ENCODE measurements at places on chromosomes 2 and 18. TPM values are rescaled to one million over a fixed set of nuclear protein-coding genes. Genes with fewer than 3 reads are reported as not detected.

The CXCR2 gene
- 0.83 TPM for total RNA-seq

The LRATD1 gene
- total RNA-seq = 0.31 TPM

The RAD51AP2 gene
- not detected for total RNA-seq

The ARHGAP15 gene
- not detected for total RNA-seq

GRCh38 chr18:5238371-5238976, 41.4 kb upstream of the AKAIN1 start:
- H3K4me1 ChIP-seq = no peaks in the 10 kb centered on the region
- H3K36me3 ChIP-seq = no peaks in the 10 kb centered on the region
- no peaks in the 10 kb centered on the region for H3K27me3 ChIP-seq

GRCh38 chr2:42934580-42935186, 142.3 kb upstream of the HAAO start:
- peaks cover 3% of the 10 kb centered on the region for H3K4me1 ChIP-seq
- no peak overlapping the region for H3K4me3 ChIP-seq
- no peak overlapping the region for H3K27ac ChIP-seq
- no peaks in the 10 kb centered on the region for H3K27me3 ChIP-seq
- no peaks in the 10 kb centered on the region for H3K36me3 ChIP-seq

GRCh38 chr2:65483763-65484162, 51.4 kb upstream of the SPRED2 start:
- H3K4me3 ChIP-seq = no peak overlapping the region
- no peak overlapping the region for H3K27ac ChIP-seq
- H3K4me1 ChIP-seq = no peaks in the 10 kb centered on the region

DNA sequence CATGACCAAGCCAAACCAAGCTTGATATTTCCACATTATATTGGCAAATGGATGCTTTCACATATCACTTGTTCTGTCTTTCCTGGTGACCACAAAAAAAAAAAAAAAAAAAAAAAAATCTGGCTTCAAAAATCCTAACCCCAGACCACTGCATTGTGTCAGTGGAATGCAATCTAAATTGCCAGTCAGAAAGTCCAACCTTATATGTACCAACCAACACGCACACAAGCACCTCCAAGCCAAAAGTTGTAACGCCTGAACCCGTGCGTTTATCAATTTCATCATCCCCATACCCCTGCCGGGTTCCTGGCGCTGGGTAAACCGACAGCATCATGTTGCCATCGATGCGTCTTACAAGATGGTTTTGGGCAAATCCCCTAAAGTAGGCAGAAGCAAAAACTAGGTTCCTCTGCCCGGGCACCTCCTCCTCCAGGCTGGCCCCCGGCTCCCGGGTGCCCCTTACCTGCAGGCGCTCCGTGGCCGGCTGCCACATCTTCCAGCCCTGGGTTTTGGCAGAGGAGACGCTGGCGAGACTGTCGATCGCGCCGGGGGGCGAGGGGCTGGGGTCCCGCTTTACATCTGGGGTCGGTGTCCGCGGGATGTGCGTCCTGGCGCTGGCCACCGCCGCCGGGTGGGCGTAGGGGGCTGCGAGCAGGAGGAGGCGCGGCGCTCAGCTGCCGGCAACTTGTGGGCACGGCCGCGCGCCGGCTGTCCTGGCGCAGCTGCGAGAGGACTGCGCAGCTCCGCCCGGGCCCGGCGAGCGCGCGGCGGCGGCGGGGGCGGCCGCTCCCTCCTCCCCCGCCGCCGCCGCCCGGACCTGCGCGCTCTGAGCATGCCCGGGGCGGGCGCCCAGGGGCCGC, at the start of gene PID1:
Gene PID1, minus strand, starts transcription at position 737 of the 860 bp plus-strand sequence. Its CDS starts 244 bp downstream, at position 493.
- H3K4me3 ChIP-seq = peak within 1 kb of the TSS; percentile 78
- H3K36me3 ChIP-seq = no peaks in the 10 kb centered on the region
- H3K4me1 ChIP-seq = no peaks in the 10 kb centered on the region
- DNase-seq = peak; percentile 41
- no peak within 1 kb of the TSS for H3K27ac ChIP-seq

DNA sequence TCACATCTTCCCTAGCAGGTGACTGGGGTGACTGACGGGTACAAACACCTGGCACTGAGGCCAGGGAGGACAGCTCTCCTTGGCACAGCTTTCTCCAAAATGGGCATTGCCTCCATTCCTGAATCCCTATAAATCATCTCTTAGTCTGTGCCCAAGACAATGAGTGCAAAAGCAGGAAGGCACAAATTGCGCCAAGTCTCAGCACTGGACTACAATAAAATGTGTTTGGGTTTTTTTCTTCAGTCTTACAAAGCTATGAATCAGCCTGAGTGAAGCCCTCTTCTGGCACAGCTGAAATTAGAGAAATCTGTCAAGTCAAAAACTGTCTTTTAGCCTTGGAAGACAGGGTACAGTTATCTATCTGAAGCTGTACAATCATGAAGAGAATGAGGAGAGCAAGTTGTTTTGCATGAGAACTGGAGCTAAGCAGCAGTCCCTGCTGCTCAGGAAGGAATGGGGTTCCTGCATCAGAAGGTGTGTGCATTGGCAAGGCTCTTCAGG, 90.8 kb downstream of the EPB41L3 start:
- no peak overlapping the region for H3K4me3 ChIP-seq
- no peak overlapping the region for H3K27ac ChIP-seq
- H3K4me1 ChIP-seq = peaks cover 2% of the 10 kb centered on the region

DNA sequence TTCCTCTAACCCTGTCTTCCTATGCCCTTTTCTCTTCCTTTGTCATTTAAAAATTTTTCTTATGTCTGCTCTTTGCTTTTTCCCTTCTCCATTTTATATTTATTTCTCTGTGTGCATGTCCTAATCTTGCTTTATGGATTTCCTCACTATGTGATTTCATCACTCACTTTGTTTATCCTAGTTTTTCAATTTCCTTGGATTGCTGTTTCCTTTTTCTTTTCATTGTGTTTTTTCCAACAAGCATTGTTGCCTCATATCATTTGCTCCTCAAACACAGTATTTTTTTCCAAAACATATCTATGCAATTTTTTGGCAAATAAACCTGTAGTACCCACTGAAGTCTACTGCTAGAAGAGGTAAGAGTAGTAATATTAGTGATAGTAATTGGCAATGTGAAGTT, 67.4 kb upstream of the PNPT1 start:
- DNase-seq = no peak
- no peak overlapping the region for H3K4me3 ChIP-seq
- no peaks in the 10 kb centered on the region for H3K36me3 ChIP-seq
- H3K27me3 ChIP-seq = no peaks in the 10 kb centered on the region

- peaks cover 23% of the 10 kb centered on the region for H3K27me3 ChIP-seq
- no peak overlapping the region for H3K4me3 ChIP-seq
- H3K4me1 ChIP-seq = no peaks in the 10 kb centered on the region
Observed at GRCh38 chr2:212534336-212534735, 4.3 kb downstream of the ERBB4 start.

GRCh38 chr2:33069894-33070651, 123.3 kb downstream of the LTBP1 start:
- no peak overlapping the region for H3K27ac ChIP-seq
- no peak overlapping the region for H3K4me3 ChIP-seq
- no peaks in the 10 kb centered on the region for H3K36me3 ChIP-seq
